ENCODE measurements at places on chromosomes 3 and 15.

GRCh38 chr3:81300324-81300927 is 461.0 kb downstream of the GBE1 start:
- DNase-seq = no peak

GRCh38 chr3:3586843-3587646 is 212.2 kb upstream of the LRRN1 start:
- no peak for DNase-seq

- DNase-seq = no peak
Observed at GRCh38 chr3:183924956-183925355, 40.3 kb upstream of the PARL start.

DNA sequence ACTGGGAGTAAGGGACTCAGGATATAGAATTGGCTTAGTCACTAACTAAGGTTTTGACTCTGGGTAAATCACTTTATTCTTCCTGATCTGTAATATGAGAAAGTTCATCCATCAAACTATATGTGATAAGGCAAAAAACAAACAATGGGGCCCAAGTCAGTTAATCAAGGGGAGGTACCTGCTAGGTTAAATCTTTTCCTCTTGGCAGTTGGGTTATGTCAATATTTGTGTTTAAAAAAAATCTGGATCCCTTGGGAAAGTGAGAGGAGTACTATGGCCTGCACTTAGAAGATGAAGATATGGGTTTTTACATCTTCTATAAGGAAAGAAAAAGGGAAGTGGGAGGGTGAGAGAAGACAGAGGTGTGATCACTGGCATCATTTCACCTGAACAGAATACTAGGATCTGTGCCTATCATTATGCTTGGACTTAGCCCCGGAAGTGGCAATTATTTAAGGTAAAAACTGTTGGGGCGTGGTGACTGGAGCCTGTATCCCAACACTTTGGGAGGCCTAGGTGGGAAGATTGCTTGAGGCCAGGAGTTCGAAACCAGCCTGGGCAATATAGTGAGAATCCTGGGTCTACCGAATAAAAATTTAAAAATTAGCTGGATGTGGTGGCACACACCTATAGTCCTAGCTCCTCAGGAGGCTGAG is 2.8 kb upstream of the SLC28A2 start:
- no peak for DNase-seq

DNA sequence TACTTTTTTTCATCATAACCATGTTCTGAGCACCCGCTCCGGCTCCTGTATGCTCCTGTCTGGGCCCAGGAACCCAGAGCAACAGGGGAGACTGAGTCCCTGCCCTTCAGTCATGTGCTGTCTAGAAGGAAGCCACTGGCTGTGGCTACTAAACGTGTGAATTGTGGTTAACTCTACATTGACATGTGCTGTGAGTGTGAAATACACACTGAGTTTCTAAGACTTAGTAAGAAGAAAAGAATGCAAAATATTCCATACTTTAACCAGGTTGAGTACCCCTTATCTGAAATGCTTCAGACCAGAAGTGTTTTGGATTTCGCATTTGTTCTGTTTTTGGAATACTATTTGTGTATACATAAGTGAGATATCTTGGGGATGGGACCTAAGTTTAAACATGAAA is 42.8 kb upstream of the CGNL1 start:
- no peak for DNase-seq

GRCh38 chr15:68192804-68193486 is 12.2 kb downstream of the CALML4 start:
- DNase-seq = no peak

DNA sequence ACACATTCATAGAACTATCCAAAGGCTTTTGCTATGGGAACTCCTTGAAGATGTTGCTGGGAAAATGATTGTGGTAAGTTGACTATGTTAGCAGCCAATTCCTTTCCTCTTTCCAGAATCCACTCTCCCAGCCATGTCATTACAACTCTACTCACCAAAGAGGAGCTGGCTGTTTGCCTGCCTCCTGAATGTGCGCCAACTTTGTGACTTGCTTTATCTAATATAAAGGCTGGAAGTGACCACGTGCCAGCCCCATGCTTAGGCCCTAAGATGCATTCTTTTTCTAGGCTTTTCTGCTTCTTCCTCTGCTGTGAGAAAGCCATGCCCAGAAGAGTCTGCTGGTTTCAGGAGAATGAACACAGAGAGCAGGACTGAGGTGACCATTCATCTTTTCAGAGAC is 182.2 kb downstream of the GABRB3 start:
- no peak for DNase-seq
